ENCODE measurements at places on chromosomes 13 and 19.

GRCh38 chr13:66992183-66992582, 238.0 kb downstream of the PCDH9 start:
- no peak for DNase-seq

DNA sequence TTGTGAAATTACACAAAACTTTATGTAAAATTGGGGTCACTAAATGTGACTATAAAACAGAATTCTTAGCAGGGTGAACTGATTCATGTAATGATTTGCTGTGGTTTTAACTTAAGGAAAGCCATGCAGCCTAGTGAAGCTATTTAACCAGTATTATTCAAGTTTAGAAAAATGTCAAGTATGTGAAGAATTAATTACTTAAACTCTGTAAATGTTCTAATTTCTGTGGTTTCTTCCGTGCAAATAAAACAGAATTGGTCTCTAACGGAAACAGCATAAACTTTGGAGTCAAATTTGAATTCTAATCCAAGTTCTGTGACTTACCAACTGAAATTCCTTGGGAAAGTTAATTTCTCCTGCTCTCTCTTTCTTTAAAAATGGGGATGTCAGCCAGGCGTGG, 13.3 kb downstream of the CDC16 start:
- no peak for DNase-seq

GRCh38 chr13:63336549-63336948, 1920.9 kb upstream of the PCDH20 start:
- DNase-seq = no peak

DNA sequence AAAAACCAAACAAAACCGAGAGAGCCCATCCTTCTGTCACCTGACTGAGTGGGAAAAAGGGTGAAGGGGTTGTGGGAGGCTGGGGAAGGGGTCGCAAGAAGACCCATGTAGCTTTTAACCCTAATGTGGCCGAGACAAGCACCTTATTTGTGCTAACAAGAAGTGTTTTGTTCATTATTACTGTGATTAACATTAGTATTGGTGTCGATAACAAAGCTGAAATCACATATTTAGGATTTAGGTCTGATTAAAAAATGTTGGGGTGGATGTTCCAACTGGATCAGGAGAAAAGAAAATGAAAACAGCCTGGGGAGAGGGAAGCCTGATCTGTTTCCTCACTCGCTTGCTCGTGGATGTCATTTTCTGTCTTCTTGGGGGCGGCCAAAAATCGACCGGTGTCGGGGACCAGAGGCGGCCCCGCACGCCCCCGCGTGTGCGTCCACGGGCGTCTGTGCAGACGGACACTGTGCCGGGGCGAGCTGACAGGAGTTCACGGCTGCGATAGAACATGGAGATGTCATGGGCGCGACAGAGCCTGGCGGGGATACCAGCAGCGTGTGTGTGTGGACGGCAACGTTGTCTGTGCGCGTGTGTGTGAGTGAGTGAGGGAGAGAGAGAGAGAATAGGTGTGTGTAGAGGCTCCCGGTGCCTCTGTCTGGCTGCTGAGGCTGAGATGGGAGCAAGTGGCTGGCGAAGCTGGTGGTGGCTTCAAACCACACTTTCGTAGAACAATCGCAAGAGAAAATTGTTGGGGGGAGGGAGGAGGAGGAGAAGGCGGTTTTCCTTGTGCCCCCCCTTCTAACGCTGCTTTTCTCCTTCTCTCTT, 29.1 kb downstream of the NFIX start:
- no peak for DNase-seq

- no peak for DNase-seq
Measured at GRCh38 chr13:113350065-113350937, 13.6 kb downstream of the GRTP1 start.

DNA sequence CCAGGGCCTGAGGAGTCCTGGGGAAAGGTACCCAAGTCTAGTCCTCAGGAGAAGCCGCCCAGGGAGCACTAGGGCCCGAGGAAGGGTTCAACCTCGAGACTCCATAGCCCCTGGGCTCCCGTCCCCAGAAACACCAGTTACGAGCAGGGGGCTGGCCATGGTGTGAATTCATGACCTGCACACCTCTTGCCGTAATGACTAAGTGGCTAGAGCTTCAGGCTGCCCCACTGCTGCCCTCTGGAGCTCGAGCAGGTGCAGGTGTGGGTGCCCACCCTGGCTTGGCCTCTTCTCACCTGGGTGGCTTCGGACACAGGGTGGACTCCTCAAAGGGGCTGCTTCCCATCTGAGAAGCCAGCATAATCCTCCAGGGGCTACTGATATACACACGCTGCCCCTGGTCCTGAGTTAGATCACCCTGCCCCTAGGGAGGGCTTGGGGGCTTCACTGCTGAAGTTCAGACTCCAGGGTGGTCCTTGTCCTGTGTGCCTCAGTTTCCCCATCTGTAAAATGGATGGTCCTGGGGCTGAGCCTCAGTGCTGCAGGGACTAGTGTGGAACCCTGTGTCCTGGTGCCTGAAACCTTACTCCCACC, 13.6 kb downstream of the SPC24 start:
- DNase-seq = no peak

DNA sequence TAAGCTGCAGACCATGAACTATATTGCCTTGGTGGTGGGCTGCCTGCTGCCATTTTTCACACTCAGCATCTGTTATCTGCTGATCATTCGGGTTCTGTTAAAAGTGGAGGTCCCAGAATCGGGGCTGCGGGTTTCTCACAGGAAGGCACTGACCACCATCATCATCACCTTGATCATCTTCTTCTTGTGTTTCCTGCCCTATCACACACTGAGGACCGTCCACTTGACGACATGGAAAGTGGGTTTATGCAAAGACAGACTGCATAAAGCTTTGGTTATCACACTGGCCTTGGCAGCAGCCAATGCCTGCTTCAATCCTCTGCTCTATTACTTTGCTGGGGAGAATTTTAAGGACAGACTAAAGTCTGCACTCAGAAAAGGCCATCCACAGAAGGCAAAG, 53.7 kb downstream of the CYSLTR2 start:
- DNase-seq = no peak

DNA sequence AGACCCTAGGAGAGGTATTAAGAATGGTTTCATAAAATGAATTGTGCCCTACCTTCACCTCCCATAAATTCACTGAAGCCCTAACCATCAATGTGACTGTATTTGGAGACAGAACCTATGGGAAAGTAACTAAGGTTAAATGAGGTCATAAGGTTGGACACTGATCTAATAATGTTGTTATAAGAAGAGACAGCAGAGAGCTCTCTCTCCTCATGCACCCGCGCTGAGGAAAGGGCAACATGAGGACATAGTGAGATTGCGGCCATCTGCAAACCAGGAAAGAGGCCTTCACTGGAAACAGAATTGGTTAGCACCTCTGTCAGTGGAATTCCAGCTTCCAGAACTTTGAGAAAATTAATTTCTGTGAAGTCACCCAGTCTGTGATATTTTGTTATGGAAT, 1396.1 kb upstream of the MIR17HG start:
- DNase-seq = no peak

- no peak for DNase-seq
Measured at GRCh38 chr19:31100981-31101380, 248.3 kb downstream of the TSHZ3 start.

DNA sequence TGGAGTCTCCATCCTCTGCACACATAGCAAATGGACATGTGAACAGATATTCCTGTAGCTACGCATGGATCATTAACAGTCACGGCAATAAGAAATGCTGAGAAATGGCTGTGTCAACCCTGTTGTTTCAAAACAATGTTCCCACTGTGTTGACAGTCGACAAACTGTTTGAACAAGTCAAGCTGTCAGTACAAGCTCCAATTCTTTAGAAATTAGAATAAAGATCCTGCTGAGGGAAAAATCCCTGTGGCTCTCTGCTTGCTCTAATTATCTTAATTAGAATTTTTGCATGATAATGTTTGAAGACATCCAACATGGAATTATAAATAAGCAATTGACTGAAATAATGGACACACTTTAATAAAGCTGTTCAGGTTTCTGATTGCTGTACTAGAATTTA, 37.9 kb upstream of the CPB2 start:
- DNase-seq = no peak

GRCh38 chr19:51246164-51246552, 4.7 kb upstream of the SIGLECL1 start:
- DNase-seq = no peak

DNA sequence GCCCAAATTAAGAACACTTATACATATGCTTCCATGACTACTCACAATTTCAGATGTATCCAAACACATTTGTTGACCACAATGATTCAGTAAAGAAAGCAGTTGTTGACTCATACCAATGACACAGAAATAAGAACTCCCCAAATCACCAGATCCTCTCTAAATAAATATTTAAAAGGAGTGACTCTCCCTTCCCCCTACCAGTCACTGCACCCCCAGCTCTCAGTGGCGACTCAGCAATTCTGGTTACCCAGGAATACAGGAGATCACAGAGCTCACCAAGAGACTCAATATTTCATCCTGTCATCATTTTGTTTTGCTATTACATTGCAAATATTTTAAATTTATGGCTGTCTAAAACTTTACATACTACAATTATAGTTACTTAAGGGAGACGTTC, 131.5 kb downstream of the RGCC start:
- peak; percentile 56 for DNase-seq

DNA sequence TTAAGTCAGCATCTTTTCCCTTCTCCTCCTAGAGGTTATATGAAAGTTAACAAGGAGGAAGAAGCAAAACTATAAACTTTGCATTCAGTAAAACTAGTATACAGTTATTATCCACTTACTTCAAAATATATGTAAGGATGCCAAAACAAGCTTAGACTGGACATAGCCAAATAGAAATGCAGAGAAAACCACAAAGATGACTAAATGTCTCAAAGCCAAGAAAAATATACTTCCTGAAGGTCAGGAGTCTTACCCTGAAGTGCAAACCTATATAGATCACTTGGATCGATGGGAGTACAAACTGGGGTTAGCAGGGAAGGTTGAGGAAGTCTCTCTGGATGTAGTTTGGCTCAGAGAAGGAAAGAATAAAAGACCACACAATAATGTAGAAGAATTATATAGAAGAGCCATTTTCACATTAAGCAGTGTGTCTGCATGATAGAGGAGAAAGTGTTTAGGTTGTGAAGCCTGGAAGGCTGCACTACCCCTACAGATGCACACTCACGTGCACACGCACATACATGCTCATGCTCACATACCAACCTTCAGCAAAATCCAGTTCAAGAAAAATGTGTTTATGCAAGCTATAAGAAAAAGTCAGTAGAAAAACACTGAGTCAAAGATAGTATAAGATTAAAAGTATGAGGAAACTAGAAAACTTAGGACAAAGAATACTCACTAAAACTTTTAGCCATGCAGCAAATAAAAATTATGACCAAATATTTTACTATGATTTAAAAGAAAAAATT, 112.1 kb upstream of the RXFP2 start:
- no peak for DNase-seq

DNA sequence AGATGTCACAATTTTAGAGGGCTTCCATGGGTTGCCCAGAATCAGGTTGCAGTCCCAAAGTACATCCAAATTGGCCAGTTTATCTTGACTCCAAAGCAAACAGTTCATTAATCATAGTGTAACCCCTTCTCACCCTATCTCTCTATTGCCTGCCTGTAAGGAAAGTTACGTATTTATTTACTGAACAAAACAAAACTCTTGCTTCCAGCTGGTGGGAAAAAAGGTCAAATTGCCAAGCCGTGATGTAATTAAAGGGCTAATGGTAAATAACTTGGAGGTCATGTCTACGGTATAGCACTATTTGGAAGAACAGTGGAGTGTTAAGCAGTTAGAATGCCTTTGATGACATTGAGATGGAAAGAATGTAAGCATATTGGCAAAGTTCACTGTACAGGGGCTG, 214.0 kb downstream of the DLEU7 start:
- no peak for DNase-seq

DNA sequence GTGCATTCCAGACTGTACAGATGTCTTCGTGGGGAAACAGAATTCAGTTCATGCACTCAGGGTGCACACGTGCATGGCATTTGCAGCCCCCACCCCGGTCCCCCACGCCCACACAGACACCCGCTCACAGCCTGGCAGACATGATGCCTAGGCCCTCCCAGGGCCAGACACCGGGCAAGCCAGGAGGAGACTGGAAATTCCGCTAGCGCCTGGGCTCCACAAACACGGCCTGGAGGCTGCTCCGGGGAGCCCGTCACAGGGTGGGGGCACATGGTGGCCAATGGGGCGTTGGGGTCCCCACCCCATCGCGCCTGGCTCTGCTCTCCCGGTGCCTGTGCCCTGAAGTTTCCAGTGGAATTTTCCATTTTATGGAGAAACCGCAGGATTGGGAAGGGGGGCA, 3.6 kb downstream of the CILP2 start:
- DNase-seq = no peak

- no peak for DNase-seq
Measured at GRCh38 chr13:44337581-44337980, 36.0 kb upstream of the SERP2 start.

- DNase-seq = peak; percentile 51
Measured at GRCh38 chr13:31431722-31432137, 232.0 kb downstream of the B3GLCT start.

GRCh38 chr13:38905861-38906260, 84.8 kb downstream of the STOML3 start:
- no peak for DNase-seq

DNA sequence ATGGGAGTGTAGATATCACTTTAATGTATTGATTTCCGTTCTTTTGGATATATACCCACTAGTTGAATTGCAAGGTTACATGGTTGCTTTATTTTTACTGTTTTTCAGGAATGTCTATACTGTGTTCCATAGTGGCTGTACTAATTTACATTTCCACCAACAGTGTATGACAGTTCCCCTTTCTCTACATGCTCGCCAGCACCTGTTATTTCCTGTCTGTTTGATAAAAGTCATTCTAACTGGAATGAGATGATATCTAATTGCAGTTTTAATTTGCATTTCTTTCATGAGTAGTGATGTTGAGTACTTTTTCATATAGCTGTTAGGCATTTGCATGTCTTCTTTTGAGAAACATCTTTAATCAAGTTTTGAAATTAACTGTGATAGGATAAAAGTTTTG, 818.6 kb downstream of the SLITRK6 start:
- no peak for DNase-seq

DNA sequence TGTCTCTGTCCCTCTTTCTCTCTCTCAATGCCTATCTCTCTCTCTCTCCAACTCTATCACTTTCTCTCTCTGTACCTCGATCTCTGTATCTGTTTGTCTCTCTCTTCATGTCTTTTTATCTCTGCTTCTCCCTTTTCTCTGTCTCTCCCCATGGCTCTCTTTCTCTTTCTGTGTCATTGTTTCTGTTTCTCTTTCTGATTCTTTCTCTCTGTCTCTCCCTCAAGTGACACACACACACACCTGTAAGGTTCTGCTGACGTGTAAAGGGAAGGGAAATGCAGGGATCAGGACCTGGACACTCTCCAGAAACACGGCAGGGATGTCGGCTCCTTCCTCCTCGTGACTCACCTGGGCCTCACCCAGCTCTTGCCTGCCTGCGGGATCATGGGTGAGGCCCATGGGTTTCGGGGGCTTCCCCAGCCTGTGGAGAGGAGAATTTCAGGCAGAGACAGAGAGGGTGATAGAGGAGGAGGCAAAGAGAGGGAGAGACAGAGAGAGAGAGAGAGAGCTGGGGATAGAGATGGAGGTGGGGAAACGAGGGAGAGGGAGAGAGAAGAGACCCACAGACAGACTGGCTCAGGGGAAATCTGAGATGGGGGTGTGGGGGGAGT, 5.4 kb upstream of the PLAUR start:
- no peak for DNase-seq

All from stimulated activated CD4-positive, alpha-beta T cell treated with anti-CD3 and anti-CD28 coated beads, Interleukin-4, amount 100 ng/mL, for 24 hours (primary cell).